PC-9 (cell line): ENCODE measurements at places on chromosomes 1 and 21.
A peak's percentile ranks its signal among the peaks of the same experiment; 100 is the strongest.

DNA sequence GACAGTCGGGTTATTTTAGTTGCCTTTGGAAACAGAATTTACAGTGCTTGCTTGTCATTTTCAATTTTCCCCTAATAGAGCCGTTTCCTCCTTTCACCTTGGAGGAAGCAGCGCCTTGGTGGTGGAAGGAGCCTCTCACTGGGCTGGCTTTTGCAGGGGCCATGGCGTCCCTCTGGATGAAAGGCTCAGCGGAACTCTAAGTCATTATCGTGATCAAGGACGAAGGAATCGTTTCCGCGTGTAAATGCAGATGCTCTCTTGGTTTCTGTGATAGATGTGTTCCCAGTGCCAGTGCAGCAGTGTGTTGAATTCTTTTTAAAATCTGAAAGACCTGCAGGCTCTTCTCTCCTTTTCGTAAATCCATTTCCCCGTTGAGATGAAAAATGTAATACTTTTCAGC, 126.2 kb upstream of the LMO4 start:
- no peak for DNase-seq

DNA sequence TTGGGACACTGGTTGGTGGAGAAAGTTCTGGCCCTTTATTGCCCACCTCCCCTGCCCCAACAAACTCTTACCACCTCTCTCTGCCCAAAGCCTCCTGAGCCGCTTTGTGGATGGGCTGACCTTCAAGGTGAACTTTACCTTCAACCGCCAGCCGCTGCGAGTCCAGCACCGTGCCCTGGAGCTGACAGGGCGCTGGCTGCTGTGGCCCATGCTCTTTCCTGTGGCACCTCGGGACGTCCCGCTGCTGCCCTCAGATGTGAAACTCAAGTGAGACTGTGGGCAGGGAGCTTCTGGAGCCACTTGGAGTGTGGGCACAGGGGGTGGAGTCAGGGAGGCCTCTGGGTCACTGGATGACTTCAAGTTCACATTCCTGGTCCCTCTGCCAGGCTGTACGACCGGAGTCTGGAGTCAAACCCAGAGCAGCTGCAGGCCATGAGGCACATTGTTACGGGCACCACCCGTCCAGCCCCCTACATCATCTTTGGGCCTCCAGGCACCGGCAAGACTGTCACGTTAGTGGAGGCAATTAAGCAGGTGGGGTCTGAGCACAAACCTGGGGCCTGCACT, 12.5 kb downstream of the RHOC start:
- no peak for DNase-seq

DNA sequence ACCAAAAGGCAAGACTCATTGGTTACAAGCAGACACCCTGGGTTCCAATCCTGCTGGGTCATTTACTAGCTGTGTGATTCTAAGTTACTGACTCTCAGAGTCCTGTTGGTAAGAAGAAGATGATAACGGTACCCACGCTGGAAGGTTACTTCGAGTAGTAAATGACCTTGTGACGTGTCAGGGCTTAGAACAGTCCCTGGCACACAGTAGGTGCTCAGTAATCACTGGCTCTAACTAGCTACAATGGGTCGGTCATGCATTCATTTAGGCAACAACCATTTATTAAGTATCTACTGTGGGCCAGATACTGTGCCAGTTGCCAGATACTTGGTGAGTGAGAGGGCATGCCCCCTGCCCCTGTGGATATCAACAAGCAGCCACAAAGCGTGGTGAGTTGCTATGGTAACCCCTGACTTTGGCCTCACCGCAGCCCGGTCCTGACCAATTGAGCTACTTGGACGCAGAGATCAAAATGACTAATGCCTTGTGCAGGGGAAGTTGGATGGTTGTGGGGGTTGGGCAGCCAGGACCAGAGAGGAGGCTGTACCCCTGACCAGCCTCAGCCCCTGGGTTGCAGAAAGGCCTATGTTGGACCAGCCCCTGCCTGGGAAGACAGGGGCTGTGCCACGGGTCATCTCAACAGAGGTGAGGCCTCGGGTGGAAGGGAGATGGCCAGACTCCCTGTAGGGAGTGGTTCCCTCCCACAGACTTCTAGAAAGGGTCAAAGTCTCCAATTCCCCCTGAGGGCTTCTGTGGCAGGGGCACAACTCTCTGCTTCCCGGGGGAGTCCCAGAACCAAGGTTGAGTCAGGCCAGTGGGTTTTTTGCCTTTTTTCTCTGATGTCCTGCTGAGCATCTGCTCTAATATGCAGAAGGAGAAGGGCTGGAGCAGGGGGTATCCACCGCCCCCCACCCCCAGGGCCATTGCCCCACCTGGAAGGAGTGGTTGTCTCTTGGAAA, 16.0 kb downstream of the DHRS3 start:
- no peak for DNase-seq

GRCh38 chr21:14826630-14827029, 238.2 kb downstream of the NRIP1 start:
- DNase-seq: no peak

DNA sequence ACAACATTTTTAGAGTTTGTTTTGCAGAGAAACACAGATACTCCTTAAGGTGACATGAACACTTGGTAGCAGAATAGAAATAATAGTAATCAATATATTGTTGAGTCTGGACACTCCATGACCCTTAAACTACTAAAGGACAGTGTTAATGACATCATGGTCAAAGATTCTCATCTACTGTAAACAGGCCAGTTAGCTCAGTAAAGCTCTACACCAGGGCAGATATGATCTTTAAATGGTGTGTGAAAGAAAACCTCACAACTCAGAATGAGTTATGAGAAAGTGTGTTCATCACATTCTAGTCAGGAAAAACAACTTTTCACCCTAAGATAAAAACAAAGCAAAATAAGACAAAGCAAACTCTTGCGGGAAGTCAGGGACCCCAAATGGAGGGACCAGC, 58.1 kb upstream of the ADAMTS5 start:
- DNase-seq: no peak

DNA sequence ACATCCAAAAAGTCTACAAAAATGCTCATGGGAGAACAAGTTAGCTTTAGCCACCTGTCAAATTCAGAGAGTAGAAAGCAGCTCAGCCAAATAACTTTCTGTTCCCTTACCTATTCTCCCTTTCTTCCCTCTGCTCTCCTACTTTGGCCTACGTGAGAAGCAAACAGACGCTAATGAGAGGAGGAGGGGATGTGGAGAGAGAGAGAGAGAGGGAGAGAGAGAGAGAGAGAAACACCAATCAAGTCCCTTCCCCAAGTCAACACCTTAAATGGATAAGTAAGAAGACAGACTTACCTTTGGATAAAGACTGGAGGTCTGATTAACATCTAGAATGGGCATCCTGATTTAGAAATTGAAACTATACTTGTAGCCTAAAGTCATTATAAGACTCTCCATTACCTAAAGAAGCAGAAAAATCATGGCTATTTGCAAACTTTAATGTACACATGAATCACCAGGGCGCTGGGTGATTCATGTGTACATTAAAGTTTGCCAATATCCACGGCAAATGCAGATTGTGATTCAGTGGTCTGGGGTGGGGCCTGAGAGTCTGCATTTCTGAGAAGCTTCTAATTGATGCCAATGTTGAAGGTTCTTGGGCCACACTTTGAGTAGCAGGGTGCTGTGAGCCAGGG, 13.1 kb upstream of the DUSP12 start:
- DNase-seq: no peak

DNA sequence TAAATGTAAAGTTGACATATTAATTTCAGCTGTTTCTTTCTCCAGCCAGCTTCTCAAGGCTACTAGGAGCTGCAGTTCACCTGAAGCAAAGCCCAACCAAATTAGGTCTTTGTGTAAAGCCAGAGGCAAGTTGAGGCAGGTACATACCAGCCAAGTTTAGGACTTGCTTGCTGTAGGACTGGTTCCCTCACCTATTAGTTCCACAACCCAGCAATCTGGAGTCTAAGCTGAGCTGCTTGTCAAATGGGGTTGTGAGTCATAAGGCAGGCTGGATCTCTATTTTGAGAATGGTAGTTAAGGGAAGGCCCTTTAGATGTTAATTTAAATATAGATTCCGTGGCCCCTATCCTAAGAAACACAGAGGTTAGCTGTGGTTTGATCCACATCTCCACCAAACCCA, 7.6 kb upstream of the FLG2 start:
- DNase-seq: no peak

GRCh38 chr1:2228694-2229036, 546 bp downstream of the SKI start:
- DNase-seq: no peak

- DNase-seq: no peak
Observed at GRCh38 chr1:65281846-65282245, 27.5 kb upstream of the DNAJC6 start.

DNA sequence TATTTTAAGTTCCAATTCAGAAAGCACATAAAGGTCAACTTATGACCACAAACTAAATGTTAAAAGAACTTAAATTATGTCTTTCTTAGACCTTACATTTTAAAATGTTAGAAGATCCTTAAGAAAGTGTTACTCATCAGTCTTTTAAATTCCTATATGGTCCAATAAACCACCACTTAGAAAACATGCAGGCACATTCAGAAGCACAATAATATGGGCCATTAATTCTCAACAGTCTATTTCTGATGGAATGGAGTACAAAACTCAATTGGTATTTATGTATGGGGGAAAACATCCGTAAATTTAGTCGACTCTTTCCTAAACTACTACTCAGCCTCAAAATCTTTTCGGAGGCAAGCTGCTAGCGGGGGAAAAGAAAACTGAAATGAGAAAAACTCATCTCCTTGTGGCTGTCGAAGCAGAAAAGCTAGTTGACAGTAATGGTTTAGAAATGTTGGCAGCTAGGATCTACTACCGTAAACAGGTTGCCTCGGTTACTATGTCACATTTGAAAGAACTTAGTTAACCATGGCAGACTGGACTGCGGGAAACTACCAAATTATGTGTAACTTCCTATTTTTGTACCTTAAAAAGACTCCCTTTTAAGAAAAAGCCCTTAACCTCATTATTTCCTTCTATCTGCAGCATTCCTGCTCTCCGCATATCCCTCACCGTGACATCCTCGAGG, 1.0 kb downstream of the TRMT1L start:
- no peak for DNase-seq

DNA sequence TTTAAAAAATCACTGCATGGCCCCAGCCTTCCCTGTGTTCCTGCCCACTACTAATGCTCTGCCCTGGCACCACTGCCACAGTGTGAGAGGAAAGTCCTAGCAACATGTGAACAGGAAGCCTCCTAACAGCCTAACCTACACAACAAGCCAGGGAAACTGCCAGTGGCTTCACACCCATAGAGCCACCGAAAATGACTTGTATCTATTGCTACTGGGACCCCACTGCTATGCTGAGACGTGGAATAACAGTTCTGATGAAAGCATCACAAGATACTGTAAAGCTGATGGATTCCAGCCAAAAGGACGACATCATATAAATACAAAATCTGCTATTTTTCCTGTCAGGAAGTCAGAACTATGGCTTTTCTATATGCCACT, 74.9 kb downstream of the JAK1 start:
- no peak for DNase-seq

GRCh38 chr1:58982259-58982998, 198.6 kb upstream of the JUN start:
- DNase-seq: no peak

GRCh38 chr1:171793636-171794035, 12.2 kb downstream of the METTL13 start:
- DNase-seq: no peak

DNA sequence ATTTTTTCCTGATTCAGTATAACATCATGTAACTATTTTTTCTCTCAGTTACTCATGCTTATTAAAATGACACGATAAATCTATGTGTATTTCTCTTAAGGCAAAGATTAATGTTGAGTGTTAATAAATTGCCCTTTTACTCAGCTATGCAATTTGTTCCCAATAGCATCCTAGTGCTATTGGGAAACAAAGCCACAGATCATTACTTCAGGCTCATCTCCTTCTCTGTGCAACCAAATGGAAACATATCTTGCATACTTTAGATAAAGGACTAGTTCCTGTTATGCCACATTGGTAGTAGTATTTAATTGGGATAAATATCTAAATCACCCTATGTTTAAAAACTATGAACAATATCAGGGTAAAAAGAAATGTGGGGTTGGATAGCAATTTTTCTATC, 106.2 kb downstream of the PLPPR4 start:
- DNase-seq: peak; percentile 69

DNA sequence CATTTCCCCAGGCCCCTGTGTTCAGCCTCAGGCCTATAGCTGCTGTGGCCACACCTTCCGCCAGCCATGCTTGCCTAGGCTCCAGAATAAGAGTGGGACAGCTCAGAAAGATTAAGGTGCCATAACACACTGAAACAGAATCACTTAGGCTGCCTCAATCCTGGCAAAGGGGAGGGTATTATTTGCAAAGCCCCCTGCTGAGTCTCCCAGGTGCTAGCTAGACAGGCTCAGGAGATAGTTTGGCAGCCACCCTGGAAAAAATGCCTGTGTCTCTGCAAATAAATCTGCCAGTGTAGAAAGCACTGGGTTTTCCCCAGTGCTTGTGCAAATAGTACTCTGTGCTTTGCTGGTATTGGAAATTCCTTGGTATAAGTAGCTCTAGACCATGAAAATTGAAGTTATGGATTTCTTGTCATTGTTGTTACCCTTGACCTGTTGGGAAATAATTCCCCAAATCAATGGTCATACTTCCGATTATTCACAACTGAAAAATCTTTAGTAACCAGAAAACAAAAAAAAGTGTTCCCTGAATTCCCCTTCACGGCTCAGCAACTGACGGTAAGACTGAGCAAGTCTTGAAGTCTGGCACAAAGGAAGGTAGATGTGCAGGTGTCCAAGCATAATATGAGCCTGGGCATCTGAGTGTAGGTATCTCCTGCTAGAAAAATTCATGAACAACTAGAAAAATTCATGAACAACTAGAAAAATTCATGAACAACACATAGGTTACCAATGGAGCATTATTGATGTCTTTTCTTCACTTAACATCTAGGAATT, 56.9 kb downstream of the PROX1 start:
- DNase-seq: no peak

GRCh38 chr1:44294588-44295007, 60.5 kb downstream of the ERI3 start:
- DNase-seq: no peak

DNA sequence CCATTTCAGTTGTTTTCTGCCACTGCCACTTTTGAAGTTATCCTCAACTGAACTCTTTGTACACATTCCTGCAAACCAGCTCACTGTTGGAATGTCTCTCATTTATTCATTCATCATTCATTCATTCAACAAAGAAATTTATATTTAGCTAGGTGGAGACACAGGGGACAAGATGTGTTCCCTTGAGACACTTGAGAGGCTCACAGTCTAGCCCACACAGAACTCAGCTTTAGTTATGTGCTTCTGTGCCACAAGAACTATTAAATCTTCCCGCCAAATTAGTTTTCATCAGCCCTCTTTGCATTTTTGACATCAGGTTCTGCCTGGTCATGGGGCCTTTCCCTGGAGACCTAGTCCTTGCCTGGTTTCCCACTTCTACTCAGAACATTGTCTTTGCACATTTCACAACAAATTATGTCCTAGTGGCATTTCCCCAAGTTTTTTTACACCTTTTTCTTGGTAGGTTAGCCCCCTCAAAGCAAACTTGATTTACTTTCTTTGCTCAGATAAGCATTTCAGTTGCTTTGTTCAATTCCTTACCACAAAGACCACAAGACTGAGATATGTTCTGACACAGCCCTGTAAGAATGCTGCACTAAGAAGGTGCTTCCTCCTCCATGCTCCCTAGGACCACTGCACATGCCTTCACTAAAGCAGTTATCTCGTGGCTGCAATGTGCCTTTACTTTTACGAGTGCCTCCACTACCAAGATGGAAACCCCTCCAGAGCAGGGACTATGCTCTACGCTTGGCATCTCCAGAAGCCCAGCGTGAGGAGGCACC, 31.0 kb downstream of the ILDR2 start:
- DNase-seq: no peak

GRCh38 chr1:230517786-230518185, 91.7 kb upstream of the PGBD5 start:
- no peak for DNase-seq
